HCT116 (cell line): ENCODE measurements at places on chromosomes 7 and 10. TPM values are rescaled to one million over a fixed set of nuclear protein-coding genes. Genes with fewer than 3 reads are reported as not detected.

DNA sequence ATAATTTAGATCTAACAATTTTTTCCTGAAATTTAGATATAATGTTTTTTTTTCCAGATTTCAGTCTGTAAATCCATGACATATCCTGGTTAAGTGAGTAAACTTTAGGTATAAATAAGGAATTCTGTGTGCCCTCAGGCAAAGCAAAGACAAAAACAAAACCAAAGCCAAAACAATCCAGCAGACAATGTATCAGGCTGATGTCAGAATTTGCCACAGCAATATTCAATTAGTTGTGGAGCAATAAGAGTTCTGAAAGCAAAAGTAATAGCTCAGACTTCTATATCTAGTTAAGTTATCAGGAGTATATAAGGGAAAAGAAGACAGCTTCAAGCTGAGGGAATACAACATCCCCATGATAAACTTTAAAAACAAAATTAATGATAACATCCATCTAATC lies 82.0 kb downstream of the MKX start:
- H3K36me3 ChIP-seq, result no peaks in the 10 kb centered on the region
- H3K27ac ChIP-seq, result no peak overlapping the region
- no peak for DNase-seq
- H3K27me3 ChIP-seq, result no peaks in the 10 kb centered on the region
- H3K4me1 ChIP-seq, result peaks cover 26% of the 10 kb centered on the region

GRCh38 chr7:890868-891267 lies 14.5 kb downstream of the GET4 start:
- no peaks in the 10 kb centered on the region for H3K4me1 ChIP-seq
- DNase-seq, result no peak
- no peaks in the 10 kb centered on the region for H3K27me3 ChIP-seq
- peaks cover 4% of the 10 kb centered on the region for H3K36me3 ChIP-seq
- H3K4me3 ChIP-seq, result no peak overlapping the region

GRCh38 chr7:140857048-140857447 lies 67.7 kb downstream of the BRAF start:
- H3K4me1 ChIP-seq, result no peaks in the 10 kb centered on the region
- H3K4me3 ChIP-seq, result no peak overlapping the region
- no peaks in the 10 kb centered on the region for H3K36me3 ChIP-seq
- H3K27ac ChIP-seq, result no peak overlapping the region
- no peaks in the 10 kb centered on the region for H3K27me3 ChIP-seq
- no peak for DNase-seq

GRCh38 chr7:78124216-78124615 lies 325.6 kb downstream of the PHTF2 start:
- H3K4me3 ChIP-seq, result no peak overlapping the region
- DNase-seq, result no peak
- H3K36me3 ChIP-seq, result no peaks in the 10 kb centered on the region
- H3K27me3 ChIP-seq, result peaks cover 42% of the 10 kb centered on the region
- H3K27ac ChIP-seq, result no peak overlapping the region

- H3K27me3 ChIP-seq, result no peaks in the 10 kb centered on the region
- peaks cover 6% of the 10 kb centered on the region for H3K4me1 ChIP-seq
- no peak overlapping the region for H3K4me3 ChIP-seq
- DNase-seq, result no peak
- no peak overlapping the region for H3K27ac ChIP-seq
- no peaks in the 10 kb centered on the region for H3K36me3 ChIP-seq
Observed at GRCh38 chr10:3222068-3222467, 49.5 kb upstream of the PITRM1 start.

- no peak overlapping the region for H3K27ac ChIP-seq
- no peaks in the 10 kb centered on the region for H3K27me3 ChIP-seq
- no peaks in the 10 kb centered on the region for H3K36me3 ChIP-seq
- DNase-seq, result no peak
Observed at GRCh38 chr10:4131407-4132215, 346.6 kb upstream of the KLF6 start.

DNA sequence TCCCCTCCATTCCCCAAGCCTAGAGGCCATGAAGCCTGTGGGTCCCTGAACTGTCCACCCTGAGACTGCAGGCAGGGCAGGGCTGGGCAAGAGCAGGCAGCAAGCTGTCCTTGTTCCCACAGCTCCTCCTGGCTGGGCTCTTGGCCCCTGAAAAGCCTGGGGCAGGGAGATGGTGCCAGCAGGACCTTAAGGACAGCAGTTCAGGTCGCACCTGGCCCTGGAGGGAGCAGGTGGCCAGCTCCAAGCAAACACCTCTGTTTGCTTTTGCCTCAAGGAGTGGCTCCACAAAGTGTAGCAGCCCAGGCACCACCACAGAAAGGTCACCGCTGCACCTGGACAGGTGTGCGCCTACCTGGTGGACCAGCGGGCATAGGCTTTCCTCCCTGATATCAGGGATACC lies 5.2 kb downstream of the RET start:
- peaks cover 3% of the 10 kb centered on the region; the same call in 1 of the 2 replicates for H3K4me1 ChIP-seq
- H3K36me3 ChIP-seq, result no peaks in the 10 kb centered on the region
- no peak overlapping the region for H3K4me3 ChIP-seq
- no peak for DNase-seq
- no peak overlapping the region for H3K27ac ChIP-seq

DNA sequence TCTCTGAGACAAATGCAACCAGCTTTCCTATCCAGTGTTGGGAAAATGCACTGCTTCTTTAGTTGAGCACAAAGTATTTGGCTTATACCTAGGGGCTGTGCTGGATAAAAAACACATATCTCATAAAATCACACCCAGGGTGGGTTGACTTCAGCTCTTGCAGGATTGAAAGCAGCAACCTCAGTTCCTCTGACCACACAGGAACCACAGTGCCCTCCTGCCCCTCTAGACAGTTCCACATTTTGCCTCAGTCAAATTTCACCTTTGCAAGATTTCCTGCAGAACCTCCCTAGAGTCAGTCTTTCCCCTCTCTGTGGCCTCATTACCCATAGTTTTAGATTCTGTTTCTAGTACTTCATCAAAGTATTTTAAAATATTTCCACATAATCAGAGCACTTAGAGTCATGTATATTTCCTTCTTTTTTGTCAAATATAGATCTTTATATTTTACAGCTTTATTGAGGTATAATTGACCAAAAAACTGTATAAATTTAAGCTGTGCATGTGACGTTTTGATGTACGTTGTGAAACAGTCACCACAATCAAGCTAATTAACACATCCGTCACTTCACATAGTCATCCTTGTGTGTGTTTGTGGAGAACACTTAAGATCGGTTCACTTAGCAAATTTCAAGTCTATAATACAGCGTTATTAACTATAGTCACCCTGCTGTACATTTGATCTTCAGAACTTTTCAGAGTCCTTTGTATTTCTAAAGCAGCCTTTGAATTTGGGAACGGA lies 37.0 kb upstream of the EGR2 start:
- no peak overlapping the region for H3K27ac ChIP-seq
- no peak overlapping the region for H3K4me3 ChIP-seq
- no peaks in the 10 kb centered on the region for H3K36me3 ChIP-seq
- no peaks in the 10 kb centered on the region for H3K4me1 ChIP-seq

- no peak for DNase-seq
- no peak overlapping the region for H3K4me3 ChIP-seq
- H3K27ac ChIP-seq, result no peak overlapping the region
- H3K36me3 ChIP-seq, result no peaks in the 10 kb centered on the region
Observed at GRCh38 chr10:24390746-24391145, 181.8 kb downstream of the KIAA1217 start.

- no peaks in the 10 kb centered on the region for H3K4me1 ChIP-seq
- DNase-seq, result no peak
- no peaks in the 10 kb centered on the region for H3K27me3 ChIP-seq
- H3K4me3 ChIP-seq, result no peak overlapping the region
- no peaks in the 10 kb centered on the region for H3K36me3 ChIP-seq
Observed at GRCh38 chr7:106015381-106016218, 52.5 kb downstream of the CDHR3 start.

DNA sequence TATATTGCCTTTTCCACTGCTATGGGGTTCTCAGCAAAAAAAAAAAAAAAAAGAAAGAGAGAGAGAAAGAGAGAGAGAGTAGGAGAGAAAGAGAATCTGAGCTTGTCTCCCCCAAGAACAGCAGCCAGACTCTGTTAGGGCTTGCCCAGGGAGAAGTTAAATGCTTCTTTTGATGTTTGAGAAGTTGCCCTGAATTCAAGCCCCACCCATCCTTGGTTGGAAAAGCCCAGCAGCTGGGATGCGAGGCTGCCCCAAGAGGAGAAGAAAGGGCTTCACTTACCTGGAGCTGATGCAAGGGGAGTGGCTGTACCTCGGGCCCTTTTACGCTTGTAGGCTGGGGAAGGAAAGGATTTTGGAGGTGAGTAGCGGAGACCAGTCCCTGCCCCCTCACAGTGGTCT lies 20.9 kb upstream of the MGMT start:
- H3K36me3 ChIP-seq, result no peaks in the 10 kb centered on the region
- H3K27ac ChIP-seq, result no peak overlapping the region
- H3K4me1 ChIP-seq, result no peaks in the 10 kb centered on the region
- DNase-seq, result no peak

GRCh38 chr10:90917968-90918318 lies 2.9 kb downstream of the ANKRD1 start:
- DNase-seq, result no peak
- no peaks in the 10 kb centered on the region for H3K36me3 ChIP-seq
- no peaks in the 10 kb centered on the region for H3K27me3 ChIP-seq

DNA sequence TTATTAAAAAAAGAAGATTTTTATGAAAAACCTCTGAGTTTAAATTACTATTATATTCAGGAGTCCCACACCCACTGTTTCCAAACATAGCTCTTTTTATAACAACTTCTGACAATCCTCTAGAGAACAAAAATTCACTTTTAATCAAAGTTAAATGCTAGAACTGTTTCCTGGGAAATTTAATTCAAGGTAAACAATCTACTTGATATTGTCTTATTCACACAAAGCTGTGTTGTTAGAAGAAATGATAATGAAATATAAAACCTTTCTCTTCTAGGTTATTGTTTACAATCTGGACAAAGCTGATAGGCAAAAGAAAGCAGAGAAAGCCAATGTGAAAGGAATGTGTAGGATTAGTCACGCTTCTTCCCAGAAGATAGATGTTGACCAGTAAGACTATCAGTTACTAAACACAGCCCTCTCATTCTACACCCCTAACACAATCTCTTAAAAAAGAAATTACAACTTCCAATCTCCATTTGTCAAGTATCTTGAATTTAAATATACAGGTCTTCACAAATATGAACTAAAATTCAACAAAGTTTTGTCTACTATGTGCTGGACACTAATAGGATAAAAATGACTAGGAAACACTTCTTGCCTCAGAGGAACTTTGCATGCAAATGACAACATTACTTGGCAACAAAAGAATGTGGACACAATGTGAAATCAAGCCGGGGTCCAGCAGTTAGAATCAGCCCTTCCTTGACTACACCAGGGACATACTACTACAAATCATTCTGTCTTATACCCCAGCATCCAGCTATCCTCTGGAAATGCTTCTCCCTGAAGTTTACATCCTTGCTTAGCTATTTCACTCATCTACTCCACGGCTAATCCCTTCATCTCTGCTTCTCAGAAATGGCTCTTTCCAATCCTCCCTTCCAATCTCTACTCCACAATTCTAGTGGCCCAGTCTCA lies 123.7 kb downstream of the IMMP2L start:
- no peak for DNase-seq
- no peaks in the 10 kb centered on the region for H3K27me3 ChIP-seq
- H3K27ac ChIP-seq, result no peak overlapping the region
- H3K4me1 ChIP-seq, result no peaks in the 10 kb centered on the region

DNA sequence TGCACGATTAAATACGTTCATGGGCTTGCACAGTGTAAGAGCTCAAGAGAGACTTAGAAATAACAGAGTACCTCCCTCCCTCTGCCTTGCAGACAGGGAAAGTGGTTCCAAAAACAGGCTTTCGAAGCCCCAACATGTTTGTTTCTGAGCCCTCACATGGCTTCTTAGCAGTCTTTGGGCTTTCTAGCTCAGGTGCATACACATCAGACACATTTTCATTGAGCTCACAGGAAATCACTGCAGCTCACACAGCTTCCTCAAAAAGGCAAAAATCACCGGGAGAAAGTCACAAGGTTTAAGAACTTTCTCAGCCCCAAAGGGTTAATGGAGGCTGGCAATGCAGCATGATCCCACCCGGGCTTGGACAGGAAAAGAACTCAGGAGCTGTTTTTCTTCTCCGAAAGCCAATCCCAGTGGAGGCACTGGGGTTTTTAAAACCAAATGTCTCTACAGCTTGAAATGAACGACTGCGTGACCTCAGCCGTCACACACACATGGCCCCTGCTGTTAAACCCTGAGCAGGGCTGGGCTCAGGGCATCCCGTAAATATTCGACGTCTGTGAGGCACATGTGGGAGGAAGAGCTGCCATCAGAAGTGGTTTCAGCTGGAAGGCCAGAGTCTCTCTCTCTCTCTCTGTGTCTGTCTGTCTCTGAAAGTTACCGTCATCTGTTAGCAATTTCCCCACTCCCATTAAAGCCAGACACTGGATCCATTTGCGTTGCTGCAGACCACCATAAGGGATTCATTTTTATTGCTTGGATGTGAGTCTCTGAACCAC lies 69.7 kb downstream of the CALML3 start:
- no peaks in the 10 kb centered on the region for H3K27me3 ChIP-seq
- no peak for DNase-seq
- no peak overlapping the region for H3K4me3 ChIP-seq
- peaks cover 36% of the 10 kb centered on the region for H3K4me1 ChIP-seq

GRCh38 chr10:27720529-27720928 lies 25.1 kb downstream of the MKX start:
- DNase-seq, result no peak
- no peaks in the 10 kb centered on the region for H3K27me3 ChIP-seq
- H3K4me3 ChIP-seq, result no peak overlapping the region
- no peak overlapping the region for H3K27ac ChIP-seq
- H3K36me3 ChIP-seq, result no peaks in the 10 kb centered on the region

GRCh38 chr10:133048266-133048665 lies 39.5 kb upstream of the ADGRA1 start:
- H3K4me3 ChIP-seq, result no peak overlapping the region
- DNase-seq, result no peak
- H3K27ac ChIP-seq, result no peak overlapping the region
- H3K27me3 ChIP-seq, result no peaks in the 10 kb centered on the region
- H3K4me1 ChIP-seq, result no peaks in the 10 kb centered on the region
- no peaks in the 10 kb centered on the region for H3K36me3 ChIP-seq

The TFEC gene
- 0.12 TPM for total RNA-seq

The ANXA7 gene
- 105 TPM for total RNA-seq

The IGFBP3 gene
- 4.1 TPM for total RNA-seq

The CFAP70 gene
- total RNA-seq, result 2.9 TPM

The GHRHR gene
- total RNA-seq, result not detected

The ATOH7 gene
- not detected for total RNA-seq

The FAM20C gene
- total RNA-seq, result 27.1 TPM

The SPDYE2B gene
- total RNA-seq, result not detected

The PHKG1 gene
- total RNA-seq, result 1.1 TPM
